ENCODE measurements at places on chromosomes 1 and 21.

DNA sequence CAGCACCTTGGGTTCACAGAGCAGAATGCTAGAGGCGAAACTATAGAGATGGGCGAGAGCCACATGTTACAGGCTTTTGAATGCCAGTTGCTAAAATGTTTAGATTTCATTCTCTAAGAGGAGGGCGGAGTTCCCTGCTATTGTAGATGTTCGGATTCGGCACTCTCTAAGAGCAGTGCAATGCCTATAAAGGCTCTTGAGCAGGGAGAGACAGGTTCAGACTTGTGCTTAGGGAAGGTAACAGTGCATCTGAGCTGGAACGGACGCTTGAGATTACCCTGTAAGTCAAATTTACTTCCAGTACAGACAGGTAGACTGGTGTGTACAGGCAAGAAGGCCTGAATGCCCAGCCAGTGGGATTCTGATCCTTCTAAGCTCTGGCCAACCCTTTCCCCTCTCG lies 15.3 kb downstream of the LURAP1 start:
- DNase-seq = no peak

DNA sequence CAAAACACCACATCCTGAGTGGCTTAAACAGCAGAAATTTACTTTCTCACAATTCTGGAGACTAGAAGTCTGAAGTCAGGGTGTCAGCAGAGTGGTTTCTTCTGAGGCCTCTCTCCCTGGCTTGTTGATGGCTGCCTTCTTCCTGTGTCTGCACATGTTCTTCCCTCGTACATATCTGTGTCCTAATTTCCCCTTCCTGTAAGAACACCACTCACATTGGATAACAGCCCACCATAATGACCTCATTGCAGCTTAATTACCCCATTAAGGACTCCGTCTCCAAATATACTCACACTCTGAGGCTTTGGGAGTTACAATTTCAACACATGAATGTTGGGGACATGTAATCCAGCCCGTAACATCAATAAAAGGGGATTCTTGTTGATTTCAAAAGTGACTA lies 23.4 kb downstream of the C8A start:
- DNase-seq = no peak

GRCh38 chr1:200625381-200625824 lies 4.9 kb upstream of the KIF14 start:
- no peak for DNase-seq

- DNase-seq = no peak
Measured at GRCh38 chr1:14661222-14661621, 62.7 kb downstream of the KAZN start.

DNA sequence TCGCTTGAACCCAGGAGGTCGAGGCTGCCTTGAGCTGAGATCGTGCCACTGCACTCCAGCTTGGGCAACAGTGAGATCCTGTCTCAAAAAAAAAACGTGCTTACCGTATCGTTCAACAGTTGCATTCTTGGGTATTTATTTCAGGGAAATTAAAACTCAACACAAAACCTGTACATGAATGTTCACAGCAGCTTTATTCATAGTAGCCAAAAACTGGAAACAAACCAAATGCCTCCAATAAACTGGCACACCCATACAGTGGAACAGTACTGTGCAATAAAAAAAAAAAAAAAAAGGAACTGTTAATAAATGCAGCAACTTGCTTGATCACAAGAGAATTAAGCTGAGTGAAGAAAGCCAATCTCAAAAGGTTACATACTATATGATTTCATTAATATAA lies 6.7 kb downstream of the KHDRBS1 start:
- no peak for DNase-seq

DNA sequence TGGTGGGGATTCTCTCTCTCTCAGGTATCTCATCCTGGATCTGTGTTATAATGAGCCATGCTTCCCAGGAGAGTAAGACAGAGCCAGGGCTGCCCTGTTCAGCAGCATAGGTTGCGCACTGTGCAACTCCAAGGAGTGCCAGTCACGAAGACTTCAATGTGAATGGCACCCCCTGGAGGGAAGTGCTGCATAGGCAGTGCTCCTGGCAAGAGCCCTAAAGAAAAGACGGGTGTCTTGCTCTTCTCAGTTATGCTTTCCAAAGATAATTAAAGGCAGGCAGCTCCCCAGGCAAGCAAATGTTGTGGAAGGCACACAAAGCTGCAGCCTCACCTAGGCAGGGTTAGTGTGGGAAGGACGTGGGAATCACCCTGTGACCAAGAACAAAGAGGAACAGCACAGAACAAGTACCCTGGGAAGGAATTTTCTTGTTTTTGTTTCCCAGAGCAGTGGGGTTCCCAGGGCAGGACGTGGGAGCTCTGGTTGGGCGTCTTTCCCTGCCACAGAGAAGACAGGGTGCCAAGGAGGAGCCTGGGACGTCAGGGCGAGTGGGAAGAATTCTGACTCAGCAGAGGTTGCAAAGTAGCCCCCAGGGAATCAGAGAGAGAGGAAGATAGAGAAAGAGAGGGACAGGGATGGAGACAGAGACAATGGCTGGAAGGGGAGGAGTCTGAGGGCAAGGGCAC lies 120.9 kb downstream of the KCNN3 start:
- DNase-seq = no peak

DNA sequence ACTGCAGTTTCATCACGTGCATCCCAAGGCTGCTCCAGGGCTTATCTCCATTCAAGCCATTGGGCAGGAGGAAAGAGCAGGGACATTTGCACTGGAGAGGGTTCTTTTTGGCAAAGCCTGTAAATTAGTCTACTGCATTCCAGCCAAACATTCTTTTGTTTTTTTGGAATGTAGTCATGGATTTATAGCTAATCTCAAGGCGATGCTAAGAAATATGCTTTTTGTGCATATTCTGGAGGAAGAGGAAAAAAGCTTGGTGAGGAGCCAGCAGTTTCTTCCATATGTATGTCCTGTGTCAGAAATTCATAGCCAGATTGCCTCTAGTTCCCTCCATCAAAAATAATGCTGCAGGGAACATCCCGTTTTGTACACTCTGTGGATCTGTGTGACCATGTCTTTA lies 221.4 kb downstream of the BACH1 start:
- no peak for DNase-seq

DNA sequence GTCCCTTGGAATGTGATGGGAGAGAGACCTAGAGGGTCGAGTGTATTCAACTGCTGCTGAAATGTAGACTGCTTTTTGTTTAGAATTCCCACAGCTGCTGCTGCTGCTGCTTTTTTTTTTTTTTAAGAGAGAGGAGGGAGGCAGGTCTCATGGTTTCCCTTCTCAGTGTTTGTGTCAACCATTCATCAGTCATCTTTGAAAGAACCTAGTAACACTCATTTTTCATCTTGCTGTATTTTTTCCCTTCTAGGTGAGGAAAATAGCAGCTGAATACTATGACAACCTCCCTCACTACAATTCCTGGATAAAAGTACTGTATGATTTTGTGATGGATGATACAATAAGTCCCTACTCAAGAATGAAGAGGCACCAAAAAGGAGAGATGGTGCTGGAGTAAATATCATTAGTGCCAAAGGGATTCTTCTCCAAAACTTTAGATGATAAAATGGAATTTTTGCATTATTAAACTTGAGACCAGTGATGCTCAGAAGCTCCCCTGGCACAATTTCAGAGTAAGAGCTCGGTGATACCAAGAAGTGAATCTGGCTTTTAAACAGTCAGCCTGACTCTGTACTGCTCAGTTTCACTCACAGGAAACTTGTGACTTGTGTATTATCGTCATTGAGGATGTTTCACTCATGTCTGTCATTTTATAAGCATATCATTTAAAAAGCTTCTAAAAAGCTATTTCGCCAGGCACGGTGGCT lies 9.2 kb downstream of the DEGS1 start:
- no peak for DNase-seq

- no peak for DNase-seq
Measured at GRCh38 chr1:73511038-73511437, 686.9 kb downstream of the LRRIQ3 start.

DNA sequence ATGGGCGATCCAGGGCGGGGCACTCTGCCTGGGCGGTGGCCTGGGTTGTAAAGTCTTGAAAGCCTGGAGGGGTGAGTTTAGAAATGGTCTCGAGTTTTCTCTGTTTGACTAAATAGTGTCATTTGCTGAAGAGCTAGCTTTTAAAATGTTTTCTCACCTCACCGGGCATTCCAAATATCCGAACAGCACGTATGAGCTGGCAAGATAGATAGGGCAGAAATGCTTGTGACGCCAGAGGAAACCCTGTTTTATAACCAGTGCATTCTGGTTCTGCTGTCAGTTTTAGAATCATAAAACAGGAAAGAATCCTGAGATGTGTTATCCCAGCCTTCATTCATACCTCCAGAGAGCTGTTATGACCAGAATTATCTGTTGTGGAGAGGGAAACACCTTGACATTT lies 725 bp downstream of the RTCA start:
- DNase-seq = peak; percentile 12

DNA sequence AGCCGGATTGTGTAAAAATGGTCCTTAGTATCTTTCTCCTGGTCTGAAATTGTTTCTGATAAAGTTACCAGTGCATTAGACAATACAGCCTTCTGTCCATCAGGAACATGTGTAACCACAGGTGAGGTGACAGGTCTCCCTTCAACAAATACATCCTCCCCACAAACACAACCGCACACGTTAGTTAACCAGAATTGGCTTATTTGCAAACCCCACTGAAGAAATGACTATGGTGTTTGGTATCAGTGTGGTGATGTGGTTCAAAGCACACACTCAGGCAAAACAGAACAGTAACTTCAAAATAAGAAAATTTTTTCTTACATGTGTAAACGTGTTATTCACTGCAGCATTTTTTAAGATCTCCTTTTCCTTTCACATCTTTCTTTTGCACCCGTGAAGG lies 517.2 kb upstream of the NR5A2 start:
- no peak for DNase-seq

DNA sequence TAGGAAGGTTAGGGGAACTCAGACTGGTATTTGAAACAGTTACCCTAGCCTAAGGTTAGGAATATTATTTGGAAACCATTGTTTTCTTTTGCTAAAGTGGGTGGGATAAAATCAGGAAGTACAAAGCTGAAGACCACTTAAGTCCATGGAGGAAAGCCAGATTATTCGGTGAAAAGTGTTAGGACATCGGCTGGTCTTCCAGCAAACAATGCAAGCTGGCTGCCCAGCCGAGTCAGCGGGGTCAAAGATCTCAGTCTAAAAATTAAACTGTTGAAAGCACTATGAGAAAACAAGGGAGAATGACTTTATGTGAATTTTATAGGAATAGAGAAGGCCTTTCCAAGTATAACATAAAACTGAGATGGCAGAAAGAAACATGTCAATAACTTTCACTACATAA lies 231.7 kb downstream of the KCNJ6 start:
- no peak for DNase-seq

GRCh38 chr1:65845535-65846060 lies 52.9 kb downstream of the PDE4B start:
- DNase-seq = no peak

GRCh38 chr1:230807561-230808280 lies 60.5 kb downstream of the CAPN9 start:
- DNase-seq = no peak

- DNase-seq = no peak
Measured at GRCh38 chr1:119114786-119115185, 25.7 kb downstream of the WARS2 start.

Data from left kidney (tissue), 8 donors.